ENCODE measurements at places on chromosomes 5 and 9.
A peak's percentile ranks its signal among the peaks of the same experiment; 100 is the strongest.

GRCh38 chr5:135535820-135536801 is at the start of gene NEUROG1:
Gene NEUROG1 (minus strand): TSS chr5:135535964. CDS start chr5:135535690, 274 bp downstream.
- no peak for DNase-seq

DNA sequence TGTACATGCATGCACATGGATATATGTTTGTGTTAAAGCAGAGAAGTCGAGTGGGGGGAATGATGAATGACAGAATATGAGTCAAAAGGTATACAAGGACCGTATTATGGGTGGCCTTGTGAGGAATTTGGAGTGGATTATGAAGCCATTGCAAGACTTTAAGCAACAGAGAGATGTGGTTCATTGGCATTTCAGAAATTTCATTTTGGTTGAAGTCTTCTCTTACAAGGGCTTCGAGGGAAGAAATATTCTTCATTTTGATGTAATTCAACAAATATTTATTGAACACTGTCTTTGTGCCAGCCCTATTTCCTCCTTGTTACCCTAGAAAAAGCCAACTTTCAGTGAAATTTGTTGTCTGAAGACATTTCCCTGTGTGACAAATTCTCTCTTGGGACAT is 83.9 kb upstream of the SLCO6A1 start:
- peak; percentile 51 for DNase-seq

DNA sequence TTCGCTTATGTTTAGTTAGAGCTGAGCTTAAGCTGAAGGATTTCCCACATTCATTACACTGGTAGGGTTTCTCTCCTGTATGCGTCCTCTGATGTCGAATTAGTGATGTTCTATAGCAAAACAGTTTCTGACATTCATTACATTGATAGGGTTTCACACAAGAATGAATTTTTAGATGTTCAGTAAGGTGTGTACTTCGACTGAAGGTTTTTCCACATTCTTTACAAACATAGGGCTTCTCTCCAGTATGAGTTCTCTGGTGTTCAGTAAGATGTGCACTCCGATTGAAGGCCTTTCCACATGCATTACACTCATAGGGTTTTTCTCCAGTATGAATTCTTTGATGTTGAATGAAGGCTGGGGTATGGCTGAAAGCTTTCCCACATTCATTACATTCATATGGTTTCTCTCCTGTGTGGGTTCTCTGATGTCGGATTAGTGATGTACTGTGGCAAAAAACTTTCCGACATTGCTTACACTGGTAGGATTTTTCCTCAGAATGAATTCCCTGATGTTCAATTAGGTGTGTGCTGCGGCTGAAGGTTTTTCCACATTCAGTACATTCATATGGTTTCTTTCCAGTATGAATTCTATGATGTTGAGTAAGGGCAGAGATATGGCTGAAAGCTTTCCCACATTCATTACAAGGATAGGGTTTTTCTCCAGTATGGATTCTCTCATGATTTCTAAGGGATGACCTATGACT is 14.6 kb downstream of the ZNF883 start:
- no peak for DNase-seq

GRCh38 chr9:119284118-119284517 is 85.1 kb downstream of the BRINP1 start:
- no peak for DNase-seq

DNA sequence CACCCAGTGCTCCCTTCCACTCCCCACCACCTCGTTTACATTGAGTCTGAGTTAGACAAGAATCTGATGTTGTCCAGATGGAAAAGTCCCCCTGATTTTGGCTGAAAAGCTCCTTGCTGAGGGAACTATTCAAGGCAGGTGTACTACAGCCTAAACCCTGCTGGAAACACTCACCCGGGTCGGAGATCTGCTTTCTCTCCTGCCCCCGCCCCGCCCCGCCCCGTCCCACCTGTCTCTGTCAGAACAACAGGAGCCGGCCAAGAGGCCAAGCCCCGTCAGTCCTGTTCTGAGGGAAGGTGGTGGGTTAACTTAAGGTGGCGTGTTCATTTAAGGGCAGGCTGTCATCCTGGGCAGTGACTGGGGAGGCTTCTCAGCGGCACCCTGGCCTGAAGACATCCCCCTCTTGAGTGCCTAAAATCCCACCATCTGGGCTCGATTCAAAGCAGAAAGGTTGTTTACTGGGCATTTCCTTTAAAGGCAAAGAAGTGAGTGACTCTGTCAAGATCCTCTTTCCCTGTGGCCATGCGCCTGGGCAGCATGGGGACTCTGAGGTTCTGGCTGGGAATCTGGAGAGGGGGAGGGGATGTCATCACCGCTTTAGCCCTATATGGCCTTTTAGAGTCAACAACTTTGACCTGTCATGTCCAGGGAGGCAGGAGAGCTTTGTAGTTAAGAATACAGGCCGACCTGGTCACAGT is 71.1 kb upstream of the NEURL1B start:
- DNase-seq, result no peak

DNA sequence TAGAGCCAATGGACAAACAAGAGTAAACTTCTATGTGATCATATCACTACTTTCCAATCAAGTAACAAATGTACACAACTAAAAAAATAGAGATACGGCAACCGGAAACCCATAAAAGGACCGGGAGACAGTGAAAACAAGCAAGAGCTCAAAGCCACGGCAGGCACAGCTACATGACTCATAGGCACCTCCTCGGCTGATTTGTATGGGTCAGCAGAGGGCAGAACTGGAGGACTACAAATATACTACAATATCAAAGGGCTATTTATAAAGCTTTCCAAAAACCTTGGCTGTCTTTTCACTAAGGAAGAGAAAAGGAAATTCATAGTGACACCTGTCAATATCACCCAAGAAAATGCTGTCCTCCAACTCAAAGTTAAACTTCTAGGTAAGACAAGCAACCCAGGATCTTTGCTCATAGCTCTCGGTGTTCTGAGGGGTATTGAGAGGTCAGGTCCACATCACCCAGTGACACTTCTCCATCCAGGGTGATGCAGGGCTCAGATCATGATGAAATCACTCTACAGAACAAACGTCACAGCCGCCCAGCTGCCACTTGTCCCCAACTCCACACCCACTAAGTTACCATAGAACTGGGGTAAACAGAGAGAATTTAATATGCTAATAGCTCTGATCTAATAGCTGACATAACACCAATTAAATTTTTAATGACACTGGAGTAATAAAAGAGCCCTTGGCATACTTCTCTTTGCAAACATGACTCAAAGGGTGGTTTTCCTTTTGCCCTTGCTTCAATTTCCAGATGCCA is 41.3 kb downstream of the PFDN1 start:
- peak; percentile 87 for DNase-seq

- no peak for DNase-seq
Observed at GRCh38 chr9:88990729-88991065, 571 bp upstream of the S1PR3 start.

- peak; percentile 63 for DNase-seq
Observed at GRCh38 chr5:176658007-176658599, 10.8 kb downstream of the TSPAN17 start.

DNA sequence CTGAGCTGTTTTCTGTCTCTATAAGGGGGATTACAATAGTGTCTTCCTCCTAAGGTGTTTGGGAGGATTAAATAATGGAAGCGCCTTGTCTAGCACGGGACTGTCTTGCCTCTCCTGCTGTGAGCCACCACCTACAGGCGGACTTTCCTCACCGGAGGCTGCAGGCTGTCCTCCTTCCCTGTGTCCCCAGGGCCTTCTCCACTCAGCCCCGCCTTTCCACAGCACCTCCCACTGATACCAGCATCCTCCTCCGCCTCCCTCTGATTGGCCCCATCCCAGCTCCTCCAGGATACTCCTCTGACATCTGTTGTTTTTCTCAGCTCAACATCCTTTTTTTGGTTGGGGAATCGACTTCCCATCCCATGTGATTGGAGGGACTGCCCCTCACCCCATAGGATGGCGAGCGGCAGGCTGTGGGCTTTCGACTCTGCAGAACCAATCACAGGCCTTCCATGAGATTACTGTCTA is 851 bp upstream of the ZDHHC12 start:
- DNase-seq, result peak; percentile 76

- no peak for DNase-seq
Observed at GRCh38 chr9:69370430-69370829, 45.4 kb downstream of the ENTREP1 start.

GRCh38 chr9:97412626-97413385 is 910 bp downstream of the TDRD7 start:
- DNase-seq, result no peak

DNA sequence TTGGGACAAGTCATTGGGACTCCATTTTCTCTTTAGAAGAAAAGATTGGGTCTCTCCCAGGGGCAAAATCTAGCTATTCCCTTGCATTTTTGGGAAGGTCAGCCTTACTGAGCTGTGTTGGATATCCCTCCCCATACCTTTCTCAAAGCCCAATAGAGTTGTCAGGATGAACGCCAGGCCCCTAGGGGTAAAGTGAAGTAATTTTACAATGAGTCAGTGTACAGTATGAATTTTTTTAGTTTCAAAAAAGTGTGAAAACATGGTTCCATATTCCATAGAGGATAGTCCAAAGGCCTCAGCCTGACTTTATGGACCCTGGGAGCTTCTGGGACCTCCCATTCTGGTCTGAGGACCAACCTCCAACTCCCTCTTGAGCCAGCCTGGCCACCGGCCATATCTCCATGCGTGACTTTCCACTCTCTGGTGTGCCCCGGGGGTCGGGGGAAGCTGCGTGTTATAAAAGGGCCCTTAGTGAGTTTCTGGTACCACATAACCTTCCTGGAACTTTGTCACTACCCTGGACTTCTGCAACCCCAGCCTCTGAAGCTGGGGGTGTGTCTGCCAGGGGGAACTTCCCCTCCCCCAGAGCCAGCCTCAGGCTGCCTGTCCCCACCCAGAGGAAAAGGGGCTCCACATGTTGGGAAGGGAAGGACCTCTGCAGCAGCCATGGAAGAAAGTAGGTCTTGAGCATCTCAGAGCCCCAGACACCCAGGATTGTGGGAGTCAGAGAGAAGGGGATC is 52.4 kb upstream of the SYNPO start:
- peak; percentile 62 for DNase-seq

DNA sequence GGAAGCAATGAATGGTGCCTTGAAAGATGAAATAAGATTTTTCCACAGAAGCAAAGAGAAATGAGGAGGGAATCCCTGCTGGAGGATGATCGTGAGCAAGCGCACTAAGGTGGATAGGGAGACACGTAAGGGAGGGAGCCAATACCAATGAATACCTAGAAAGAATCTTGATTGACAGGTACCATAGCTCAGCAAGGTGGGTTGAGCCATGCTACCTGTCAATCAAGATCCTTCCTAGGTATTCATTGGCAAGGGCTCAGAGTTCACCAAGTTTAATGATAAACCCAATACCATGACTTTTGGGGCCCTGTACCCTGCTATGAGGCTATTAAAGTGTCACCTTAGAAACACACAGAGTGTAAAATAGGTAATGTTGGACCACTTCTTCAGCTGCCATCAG is 226.8 kb downstream of the GRIA1 start:
- DNase-seq, result no peak

GRCh38 chr5:10990634-10991033 is 229.6 kb upstream of the DAP start:
- DNase-seq, result no peak

GRCh38 chr5:174187481-174187880 is 142.0 kb downstream of the NSG2 start:
- no peak for DNase-seq

DNA sequence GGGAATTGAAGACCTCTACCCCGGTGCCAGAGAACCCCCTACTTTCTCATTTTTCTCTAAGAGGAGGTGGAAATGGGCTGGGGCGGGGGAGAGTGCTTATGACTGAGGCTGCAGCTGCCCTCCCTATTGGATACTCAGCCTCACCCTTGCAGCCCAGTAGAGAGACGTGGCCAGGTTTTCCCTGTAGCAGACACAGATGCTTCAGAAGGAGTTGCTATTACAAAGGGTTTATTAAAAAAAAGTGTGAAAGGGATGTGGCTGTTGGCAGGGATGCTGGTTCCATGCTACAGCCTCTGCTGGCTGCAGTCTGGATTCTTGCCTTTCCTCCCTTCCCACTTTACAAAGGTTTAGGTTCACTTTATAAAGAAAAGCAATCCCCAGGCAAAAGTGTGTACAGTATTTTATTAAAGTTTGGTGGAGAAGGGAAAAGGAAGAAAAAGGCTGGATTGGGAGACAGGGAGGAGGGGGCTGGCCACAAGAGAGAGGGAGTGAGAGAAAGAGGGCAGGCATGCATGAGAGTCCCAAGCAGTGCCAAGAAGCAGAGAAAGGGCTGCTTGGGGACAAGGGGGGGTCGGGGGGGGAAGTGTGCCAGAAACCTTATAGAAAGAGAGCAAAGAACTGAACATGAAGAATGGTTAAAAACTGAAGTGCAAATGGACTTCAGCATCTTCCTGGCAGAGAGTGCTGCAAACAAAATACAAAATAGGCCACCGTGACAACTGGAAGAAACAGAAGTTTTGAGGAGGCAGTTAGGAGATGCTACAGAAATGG is 29.5 kb upstream of the NFIB start:
- no peak for DNase-seq

DNA sequence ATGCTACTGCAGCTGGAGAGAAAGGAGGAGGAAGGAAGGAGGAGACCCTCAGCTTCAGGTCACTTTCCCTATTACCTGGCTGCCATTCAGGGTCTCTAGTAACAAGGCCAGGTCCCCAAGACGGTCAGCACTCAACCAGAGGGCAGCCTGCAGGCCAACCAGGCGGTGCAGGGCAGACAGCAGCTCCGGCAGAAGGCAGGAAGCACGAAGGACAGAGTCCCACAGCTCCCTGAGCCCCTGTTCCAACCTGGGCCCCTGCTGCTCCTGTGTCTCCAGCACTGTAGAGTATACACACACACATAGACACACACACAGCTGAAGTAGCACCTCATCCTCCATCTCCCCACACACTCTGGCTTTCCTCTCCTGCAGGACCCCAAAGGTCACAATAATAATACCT is 1.7 kb downstream of the FANCG start:
- no peak for DNase-seq

GRCh38 chr5:155699385-155699784 is 627.6 kb upstream of the SGCD start:
- no peak for DNase-seq

GRCh38 chr5:168423478-168423877 is 62.8 kb upstream of the RARS1 start:
- no peak for DNase-seq

GRCh38 chr9:85416715-85417114 is 325.0 kb downstream of the AGTPBP1 start:
- DNase-seq, result no peak
